ENCODE measurements at places on chromosomes 16 and 17.

DNA sequence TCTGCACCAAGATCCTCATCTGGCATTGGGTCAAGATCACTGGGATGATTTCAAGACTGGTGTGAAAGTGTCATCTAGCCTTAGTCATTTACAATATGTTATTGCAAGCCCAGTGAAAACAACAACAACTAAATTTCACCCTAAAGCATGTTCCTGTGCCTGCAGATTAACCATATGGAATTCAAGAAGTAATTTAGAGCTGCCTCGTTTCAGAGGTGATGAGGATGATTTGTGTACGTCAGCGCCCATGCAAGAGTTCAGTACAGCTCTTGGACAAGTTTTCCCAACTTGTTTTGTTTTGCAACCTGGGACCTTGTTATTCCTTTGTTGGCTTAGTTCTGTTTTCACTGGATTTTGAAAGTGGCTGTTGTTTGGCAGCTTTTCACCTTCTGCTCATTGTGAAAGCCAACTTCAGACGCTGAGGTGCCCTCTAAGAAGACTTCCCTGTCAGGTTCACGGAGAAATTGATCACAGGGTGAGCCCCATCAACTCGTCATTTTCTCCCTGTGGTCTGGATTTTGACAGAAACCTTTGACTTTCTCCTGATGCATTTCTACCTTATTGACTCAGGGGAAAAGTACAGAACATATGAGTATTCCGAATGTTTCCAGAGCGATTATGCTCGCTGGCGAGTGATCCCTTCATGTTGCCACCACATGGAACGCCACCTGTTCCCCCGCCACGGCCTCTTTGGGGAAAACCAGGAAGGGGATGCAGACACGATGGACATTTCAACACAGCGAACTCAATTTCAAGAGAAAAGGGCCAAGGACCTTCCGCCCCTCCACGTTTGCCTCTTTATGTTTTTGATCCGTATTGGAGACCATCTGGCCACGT is 85.6 kb downstream of the FOXL1 start:
- DNase-seq = no peak

- DNase-seq = no peak
Measured at GRCh38 chr16:49061137-49061714, 220.4 kb downstream of the CBLN1 start.

GRCh38 chr16:89589241-89589926 is 13.8 kb downstream of the CPNE7 start:
- DNase-seq = no peak

DNA sequence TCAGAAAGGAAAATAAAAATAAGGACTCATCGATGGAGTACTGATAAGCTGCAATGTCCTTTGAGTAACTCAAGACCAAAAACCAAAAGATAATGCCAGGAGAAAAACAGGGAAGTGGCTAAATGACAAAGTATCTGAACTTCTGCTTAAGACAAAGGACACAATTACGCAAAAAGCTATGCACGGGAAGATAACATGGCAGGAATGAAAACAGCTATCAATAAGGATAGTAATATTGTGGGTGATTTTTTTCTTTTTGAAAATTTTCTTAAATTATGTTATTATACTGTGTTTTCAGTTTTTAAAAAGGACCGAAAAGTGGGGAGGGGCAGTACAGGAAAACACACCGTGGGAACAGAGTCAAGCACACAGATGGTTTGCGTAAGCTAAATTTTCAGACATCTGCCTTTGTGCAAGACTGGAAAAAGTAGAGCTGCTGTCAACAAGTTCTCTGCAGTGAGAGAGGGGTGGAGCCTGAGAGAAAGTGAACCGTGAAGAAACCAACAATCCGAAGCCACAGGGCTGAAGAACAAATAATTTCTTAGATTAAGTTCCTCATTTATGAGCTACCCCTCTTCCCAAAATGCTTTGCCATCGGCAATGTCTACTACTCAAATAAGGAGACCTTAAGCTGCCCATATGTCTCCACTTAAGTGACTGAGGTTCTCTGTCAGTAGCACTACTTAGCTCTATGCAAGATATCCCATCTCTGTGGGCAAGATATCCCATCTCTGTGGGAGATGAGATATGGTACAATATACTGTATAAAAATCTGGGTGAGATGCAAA is 99.9 kb upstream of the CORO6 start:
- no peak for DNase-seq

DNA sequence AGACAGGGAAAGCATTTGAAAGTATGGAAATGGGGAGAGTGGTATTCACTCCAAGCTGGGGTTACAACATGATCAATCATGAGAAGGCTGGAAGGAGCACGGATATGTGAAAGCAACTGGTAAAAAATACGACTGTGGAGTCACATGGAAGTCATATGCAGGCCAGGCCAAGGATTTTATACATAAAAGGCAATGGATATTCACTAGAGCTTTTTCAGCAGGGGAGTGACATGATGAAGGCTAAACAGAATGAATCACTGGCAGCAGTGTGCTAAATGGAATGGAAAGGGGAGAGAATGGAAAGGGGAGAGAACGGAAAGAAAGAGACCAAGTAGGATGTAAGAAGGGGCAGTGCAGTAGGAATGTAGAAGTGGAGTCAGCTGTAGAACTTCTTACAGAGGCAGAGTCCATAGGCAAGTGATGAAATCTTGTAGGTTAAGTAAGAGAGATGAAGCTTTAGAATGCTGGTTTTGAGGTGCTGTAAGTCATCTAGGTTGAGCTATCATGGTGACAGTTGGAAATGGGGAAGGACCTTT is 13.0 kb upstream of the NETO2 start:
- no peak for DNase-seq

DNA sequence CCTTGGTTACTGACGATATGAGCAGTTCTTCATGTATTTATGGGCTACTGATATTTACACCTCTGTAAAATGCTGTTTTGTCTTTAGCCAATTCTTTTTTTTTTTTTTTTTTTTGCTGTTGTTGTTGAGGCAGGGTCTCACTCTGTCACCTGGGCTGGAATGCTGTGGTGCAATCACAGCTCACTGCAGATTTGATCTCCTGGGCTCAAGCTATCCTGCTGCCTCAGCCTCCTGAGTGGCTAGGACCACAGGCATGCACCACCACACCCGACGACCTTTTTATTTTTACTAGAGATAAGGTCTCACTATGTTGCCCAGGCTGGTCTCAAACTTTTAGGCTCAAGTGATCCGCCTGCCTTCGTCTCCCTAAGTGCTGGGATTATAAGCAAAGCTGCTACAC is 225.0 kb upstream of the AXIN2 start:
- no peak for DNase-seq

GRCh38 chr16:54326266-54326662 is 39.7 kb upstream of the IRX3 start:
- DNase-seq = no peak

DNA sequence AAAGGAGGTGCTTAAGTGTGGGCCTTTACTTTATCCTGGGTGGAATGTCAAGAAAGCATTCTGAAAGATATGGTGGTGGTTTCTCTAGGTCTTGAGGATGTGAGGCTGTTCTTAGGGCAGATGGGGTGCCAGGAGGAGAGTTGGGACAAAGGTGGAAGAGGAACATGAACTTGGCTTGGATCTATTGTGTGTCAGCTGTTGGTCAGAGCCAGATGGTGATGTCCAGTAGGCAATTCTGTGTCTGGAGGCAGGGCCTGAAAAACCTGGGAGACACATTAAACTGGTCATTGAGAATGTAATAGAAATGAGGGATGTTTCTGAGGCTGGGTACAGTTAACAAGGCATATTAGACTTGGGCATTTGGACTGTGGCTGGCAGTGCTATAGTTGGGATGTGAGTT is 32.6 kb upstream of the RGS9 start:
- DNase-seq = no peak

DNA sequence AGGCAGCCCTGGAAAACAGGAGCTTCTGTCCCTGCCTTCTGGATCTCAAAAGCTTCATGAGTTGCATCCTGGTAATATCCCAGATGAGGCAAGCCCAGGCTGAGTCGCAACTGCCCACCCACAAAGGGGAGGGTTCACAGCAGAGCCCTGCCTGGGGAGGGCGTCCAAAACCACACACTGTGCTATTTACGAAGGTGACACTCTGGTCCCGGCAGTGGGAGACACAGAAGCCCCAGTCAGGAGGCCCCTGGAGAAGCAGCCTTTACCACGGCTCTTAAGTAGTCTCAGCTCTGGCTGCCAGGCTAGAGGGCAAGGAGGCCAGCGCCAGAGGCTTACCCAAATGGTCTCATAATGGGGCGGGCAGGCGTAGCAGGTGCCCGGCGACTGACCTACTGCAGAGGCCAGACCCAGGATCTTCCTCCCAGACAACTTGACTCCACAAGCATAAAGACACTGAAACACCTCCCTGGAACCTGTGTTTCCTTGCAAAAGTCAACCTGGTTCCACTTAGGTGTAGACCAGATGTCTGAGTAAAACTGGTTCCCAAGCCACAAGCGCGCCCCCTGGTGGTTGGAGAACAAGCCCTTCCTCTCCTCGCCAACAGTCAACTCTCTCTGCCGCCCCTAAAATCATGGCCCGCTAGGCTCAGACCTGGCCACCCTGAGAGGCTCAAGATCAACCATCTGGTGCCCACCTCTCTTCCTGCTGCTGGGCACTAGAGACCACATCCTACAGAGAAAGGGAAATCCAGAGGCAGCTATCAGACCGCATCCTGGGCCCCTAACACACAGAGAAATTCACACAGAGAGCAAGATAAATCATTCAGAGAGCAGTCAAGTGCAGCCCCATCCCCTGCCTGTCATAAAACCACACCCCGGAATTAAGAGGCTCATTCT is 5.2 kb downstream of the AXIN2 start:
- peak; percentile 18 for DNase-seq

DNA sequence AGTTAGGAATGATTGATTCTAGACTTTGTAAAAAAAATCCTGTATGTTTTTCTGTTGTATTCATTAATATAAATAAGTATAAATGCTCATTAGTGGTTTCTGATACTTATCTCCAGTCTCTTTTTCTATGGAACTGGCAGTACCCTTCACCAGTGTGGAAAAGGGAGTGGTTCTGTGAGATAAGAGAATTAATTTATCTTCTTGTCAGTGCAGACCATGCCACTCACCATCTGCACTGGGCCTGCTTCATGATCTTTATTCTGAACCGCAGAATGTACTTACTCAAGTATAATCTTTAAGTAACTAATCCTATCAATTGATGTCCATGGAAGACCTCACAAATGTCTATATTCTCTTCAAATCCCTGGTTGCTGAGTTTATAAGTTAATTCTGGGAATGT is 836.1 kb upstream of the CDH8 start:
- DNase-seq = no peak

DNA sequence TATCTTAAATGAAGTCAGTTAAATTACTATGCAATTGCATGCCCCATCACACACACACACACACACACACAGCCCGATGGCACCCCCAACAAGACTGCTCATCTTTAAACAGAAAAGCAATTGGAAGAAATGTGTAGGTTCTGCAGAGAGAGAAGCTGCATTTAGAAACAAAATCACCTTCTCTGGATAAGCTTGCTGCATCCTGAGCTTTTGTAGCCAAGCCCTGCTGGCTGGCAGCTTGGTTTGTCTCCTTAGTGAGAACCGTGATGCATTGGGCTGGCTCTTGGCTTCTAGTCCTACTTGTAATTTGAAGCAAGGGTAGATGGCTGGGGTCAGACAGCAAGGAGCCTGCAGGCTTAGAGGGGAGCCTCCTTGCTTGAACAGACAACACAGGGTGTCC is 153.8 kb downstream of the SOX9 start:
- DNase-seq = no peak

- no peak for DNase-seq
Measured at GRCh38 chr17:2894782-2895181, 98.5 kb downstream of the RAP1GAP2 start.

- DNase-seq = no peak
Measured at GRCh38 chr16:3712861-3713372, 4.4 kb downstream of the TRAP1 start.

DNA sequence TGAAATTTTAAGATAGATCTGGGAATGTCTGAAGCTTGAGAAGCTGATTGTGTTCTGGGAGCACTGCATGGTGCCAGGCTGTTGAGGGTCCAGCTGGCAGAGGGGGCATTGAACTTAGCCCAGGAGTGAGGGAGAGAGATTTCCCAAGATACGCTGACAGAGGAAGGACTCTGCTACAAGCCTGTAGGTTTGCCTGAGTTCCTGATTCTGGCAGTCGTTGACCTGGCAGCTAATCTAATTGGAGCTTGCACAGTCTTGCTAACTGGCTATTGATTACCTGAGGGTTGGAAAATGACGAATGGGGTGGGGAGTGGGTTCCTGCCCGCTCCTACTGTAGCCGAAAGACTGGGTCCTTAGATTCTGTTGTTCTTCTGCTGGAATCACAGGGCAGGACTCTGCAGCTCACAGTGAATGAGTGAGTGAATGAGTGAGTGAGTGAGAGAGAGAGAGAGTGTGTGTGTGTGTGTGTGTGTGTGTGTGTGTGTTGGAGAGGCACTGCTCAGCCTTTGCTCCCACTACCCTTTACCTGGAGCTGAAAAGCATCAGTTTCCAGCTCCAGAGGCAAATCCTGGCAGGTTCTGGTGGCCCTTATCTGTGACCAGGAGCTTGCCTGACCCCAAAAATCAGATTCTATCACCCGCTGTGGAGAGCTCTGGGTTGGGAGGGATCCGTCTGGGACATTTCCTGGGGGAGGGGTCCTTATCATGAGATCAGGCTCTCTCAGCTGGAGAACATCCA is 16.7 kb downstream of the CTRL start:
- no peak for DNase-seq

GRCh38 chr16:85621698-85622428 is 8.7 kb downstream of the GSE1 start:
- no peak for DNase-seq

DNA sequence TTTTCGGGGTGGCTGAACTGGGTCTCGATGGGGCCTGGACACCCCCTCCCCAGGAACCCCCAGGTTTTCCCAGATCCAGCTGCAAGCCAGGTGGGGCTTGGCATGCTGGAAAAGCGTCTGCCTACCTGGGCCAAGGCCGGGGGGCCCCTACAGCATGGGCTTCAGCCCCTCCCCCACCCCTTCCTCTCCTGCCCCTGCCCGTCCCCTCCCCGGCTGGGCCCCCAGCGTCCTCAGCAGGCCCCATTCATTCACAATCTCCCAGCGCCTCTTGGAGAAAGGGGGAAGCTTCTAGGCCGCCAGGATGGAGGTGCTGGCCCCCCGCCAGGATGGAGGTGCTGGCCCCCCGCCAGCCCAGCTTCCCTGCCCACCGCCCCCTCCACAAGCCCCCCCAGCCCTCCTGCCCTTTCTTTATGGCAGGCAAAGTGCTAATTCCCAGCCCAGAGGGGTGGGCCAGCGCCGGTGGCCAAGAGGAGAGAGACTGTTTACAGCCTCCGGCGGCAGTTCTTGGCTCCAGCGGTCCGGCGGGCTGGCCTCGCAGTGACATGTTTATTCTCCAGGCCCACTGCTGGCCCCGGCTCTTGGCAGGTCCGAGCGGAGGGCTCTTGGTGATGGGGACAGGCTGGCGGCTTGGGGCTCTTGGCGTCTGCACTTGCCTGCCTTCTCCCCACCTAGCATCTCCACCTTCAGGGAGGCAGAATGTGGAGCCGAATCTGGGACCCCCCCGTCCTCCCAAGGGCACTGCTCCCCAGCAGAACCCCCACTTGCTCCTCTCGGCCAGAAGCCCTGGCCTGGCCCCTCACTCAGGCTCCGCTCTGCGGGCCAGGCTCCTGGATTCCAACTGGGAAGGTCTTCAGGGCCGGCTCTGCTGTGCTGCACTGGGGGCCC is 94.4 kb upstream of the CIBAR2 start:
- peak; percentile 76 for DNase-seq

GRCh38 chr17:64277831-64278562 is 14.9 kb upstream of the TEX2 start:
- DNase-seq = no peak

Data from NCI-H1105 treated with DMSO at 0.1 percent for 48 hours (cell line).